ENCODE measurements at places on chromosomes 2 and 18.
A peak's percentile ranks its signal among the peaks of the same experiment; 100 is the strongest.

DNA sequence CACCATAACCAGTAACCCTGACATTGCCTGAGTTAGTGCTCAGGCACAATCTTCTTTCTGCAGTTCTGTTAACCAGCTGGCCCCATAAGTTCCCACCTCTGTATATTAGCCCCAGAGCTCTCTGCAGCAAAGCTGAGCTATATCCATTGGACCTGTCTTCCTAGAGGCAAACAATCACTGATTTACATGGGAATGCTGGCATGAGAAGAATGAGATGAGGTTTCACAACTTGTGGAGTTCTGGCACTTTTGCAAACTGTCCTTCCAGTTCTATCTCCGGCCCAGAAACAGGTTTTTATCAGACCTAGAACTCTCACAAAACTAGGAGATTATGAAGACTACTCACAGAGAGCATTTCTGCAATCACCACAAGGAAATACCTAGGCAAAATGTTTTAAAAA is 7.9 kb upstream of the CCBE1 start:
- DNase-seq, result no peak

DNA sequence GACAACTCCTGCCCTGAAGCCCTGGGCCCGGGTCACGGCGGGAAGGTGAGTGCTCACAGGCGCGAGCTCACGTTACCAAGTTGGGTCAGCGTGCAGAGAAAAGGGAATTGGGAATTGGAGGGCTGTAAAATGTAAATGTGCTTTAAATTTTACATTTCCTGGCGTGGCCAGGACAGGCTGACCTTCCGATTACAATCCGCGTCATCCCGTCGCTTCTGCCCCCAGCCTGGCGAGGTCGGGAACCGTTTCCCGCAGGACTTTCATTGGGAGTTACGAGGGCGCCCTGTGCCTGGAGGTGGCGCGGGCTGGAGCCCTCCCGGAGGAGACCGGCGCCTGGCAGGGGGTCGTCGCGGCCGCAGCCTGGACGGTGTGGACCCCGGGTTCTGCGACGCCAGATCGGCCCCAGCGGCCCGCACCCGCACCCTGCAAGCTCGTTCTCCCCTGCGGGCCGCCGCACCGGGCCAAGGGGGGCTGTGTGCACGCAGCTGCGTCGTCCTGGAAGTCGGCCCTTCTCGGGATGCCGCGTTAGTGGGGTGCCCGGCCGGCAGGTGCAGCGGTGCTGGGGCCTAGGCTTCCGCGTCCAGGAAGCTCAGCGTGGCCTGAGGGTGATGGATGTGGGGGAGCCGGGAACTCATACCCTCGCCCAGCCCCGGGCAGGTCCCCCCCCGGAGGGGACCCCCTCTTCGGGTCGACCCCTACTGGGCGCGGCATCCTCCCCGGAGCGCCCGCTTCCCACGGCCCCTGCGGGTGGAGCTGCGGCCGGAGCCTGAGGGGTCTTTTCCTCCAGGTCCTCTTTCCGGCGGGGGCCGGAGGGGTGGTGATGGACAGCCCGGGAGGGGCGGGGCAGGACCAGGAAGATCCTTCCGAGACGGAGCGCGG is 63.9 kb downstream of the LRRFIP1 start:
- DNase-seq, result no peak

DNA sequence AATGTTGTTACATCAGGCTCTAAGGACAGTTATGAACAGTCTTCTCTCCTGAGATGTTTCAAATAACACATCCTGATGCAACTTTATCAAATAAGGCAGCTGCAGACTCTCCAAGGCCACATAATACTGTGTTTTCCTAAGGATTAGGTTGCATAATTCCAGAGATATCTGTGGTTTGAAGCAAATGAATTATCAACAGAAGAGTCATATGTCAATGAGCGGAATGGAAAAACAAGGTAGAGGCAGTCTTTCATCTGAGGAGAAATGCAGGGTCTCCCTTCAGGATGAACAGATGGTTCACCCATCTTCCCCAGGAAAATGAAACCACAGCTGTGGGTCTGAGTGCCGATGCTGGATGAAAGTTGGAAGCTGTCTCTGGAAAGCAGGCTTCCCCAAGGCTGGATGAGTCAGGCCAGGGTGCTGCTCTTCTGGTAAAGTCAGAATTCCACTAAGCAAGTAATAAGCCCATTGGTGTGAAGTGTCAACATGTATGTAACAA is 22.2 kb downstream of the LYG1 start:
- peak; percentile 62 for DNase-seq

GRCh38 chr2:231955758-231956472 is 5.6 kb upstream of the DIS3L2 start:
- no peak for DNase-seq

GRCh38 chr2:121071034-121071504 is 213.9 kb downstream of the TFCP2L1 start:
- DNase-seq, result peak; percentile 59

- no peak for DNase-seq
Observed at GRCh38 chr18:55844382-55844781, 256.4 kb upstream of the TCF4 start.

- no peak for DNase-seq
Observed at GRCh38 chr18:79403723-79404566, 8.2 kb downstream of the NFATC1 start.

GRCh38 chr2:21044694-21045371 is 960 bp upstream of the APOB start:
- no peak for DNase-seq

- no peak for DNase-seq
Observed at GRCh38 chr18:42706029-42706608, 409.4 kb downstream of the RIT2 start.

- no peak for DNase-seq
Observed at GRCh38 chr18:57432751-57433400, 2.3 kb upstream of the ONECUT2 start.

DNA sequence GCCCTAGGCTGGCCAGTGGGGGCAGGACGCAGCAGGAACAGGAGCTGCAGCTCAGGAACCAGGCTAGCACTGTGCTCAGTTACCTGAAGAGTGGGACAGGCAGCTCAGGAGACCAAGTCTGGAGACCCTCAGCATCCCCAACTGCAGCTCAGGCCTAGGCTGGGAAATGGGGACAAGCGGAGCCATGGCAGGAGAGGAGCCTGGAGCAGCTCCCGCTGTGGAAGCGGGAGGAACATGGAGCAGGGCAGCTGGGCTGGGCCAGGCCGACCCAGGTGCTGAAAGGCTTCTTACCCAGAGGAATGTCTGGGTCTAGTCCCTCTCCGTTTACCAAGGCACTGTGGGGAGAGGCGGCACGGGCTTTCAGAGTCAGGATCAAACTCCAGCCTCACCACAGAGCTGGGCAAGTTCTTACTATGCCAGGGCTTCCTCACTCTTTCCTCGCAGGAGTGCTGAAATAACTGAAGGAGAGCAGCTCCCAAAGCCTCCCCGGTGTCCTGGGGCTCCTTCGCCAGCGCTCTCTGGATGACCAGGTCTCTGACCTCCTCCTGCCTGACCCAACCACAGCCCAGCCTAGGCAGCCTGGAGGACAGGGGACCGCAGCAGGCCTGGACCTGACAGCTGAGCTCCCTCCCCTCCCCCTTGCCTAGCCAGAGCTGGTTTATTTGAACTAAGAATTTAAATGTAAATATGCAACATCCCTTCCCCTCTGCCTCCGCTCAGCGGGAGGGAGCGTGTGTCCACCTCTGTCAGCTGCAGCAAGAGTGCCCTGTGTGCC is 247.8 kb upstream of the SIX2 start:
- no peak for DNase-seq

DNA sequence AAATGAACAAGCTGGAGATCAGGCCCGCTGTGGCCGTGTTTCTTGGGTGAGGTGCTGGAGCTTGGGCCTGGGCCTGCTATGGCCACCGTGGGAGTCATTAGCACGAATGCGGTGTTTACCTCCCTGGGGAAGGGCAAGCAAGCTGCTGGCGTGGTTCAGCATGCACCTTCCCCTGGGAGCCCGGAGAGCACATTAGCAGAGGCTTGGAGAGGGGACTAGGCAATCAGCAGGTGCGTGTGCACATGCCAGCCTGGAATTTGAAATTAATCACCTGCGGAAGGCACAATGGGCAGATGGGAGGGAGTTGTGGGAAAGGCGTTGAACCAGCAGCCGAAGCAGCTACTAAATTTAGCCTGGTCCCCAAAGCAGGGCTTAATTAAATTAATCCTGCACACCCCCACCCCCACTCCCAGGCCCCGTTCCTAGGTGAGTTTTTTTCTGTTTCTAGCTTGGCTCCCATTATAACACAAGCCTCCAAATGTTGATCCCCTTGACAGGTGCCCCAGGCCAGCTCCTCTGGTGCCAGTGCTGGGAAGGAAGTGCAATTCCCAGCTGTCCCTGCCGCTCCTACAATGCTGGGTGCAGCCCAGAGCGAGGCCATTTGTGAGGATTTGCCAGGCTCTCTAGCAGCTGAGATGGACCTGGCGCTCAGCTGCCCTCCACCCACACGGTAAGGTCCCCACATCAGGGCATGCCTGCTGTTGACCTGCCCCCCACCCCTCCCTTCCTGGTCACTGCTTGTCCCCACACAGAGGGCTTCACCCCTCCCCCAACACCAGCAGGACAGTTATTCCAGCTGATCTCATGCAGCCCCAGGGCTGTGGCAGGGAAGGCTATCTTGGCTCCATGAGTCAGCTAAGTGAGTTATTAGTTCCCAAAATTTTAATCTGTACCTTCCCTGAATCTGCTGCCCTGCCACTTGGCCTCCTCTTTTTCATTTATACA is 115.0 kb downstream of the ZBTB7C start:
- peak; percentile 26 for DNase-seq

DNA sequence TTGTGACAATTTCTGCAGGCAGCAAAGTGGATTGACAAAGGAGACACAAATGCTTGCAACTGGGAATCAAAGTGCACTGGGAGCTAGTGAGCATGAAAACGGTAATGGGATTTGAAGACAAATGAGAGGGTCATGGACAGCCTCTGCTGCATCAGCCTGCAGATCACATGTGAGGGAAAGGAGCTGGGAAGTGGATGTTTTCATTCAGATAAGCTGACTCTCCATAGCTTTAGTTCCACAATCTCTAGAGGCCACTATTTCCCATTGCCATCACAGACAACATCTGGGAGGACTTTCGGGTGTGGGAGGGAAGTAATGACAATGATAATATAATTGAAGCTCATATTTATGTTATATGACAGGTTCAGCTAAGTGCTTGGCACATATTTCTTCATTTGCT is 28.4 kb downstream of the ADCYAP1 start:
- no peak for DNase-seq

DNA sequence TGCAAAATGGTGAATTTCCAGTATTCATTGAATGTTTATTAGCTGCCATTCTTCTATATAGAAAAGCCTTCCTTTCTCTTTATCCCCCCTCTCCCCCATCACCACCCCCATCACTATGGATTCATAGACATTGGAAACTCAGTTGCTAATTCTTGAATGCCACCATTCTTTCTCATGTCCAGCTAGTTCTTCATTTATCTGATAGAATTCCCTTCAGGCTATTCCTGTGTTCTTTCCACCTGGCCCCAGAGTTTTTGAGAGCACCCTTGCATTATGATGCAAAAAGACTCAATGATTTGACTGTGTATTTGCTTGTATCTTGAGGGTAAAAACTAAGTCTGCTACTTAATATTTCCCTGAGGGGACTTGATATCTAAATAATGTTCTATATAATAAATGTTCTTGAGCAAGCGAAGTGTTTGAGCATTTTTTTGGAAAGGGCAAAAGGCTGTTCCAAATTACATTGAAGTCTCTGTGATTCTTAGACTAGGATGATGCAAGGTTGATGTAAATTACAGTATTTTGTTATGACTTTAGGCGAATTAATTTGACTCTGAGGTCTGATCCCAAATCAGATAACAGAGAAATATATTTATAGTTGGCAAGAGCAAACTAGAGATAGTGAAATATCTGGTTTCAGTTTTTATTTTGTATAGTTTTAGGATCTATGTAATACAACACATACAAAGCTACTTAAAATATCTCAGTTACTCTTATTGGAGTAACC is 18.8 kb upstream of the SOS1 start:
- DNase-seq, result no peak

DNA sequence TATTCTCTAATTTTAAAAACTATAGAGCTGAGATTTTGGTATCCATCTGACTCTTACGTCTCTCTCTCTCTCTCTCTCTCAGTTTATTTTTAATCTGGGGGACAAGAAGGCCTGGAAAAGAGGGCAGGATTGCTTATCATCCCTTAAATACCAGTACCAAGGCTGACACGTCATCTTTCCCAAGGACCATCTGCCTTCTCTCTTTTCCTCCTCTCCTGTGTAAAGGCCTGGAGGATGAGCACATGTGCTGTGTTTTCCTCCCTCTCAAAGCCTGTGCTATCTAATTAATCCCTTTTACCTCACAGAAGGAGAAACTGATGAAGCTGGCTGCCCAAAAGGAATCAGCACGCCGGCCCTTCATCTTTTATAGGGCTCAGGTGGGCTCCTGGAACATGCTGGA is 7.3 kb downstream of the IL37 start:
- DNase-seq, result no peak

DNA sequence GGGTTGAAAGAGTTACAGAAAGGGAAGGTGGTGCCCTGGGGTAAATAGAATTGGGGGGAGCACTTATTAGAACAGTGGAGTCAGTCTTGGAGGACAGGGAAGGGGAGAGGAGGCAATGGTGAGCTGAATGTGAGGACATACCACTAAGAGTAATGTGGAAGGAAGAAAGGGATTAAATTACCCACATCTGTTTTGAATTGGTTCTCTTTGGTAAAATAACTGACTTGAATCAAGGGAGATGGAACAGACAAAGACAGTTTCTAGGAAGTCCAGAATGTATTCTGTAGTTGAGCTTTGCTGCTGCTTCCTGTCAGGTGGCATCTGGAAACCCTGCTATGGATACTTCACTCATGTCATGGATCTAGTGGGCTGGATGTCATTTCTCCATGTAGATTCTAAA is 6.7 kb downstream of the SETBP1 start:
- DNase-seq, result no peak

GRCh38 chr2:204860274-204860673 is 315.0 kb downstream of the PARD3B start:
- DNase-seq, result no peak

- DNase-seq, result peak; percentile 56
Observed at GRCh38 chr2:974502-974901, 23.9 kb downstream of the SNTG2 start.

DNA sequence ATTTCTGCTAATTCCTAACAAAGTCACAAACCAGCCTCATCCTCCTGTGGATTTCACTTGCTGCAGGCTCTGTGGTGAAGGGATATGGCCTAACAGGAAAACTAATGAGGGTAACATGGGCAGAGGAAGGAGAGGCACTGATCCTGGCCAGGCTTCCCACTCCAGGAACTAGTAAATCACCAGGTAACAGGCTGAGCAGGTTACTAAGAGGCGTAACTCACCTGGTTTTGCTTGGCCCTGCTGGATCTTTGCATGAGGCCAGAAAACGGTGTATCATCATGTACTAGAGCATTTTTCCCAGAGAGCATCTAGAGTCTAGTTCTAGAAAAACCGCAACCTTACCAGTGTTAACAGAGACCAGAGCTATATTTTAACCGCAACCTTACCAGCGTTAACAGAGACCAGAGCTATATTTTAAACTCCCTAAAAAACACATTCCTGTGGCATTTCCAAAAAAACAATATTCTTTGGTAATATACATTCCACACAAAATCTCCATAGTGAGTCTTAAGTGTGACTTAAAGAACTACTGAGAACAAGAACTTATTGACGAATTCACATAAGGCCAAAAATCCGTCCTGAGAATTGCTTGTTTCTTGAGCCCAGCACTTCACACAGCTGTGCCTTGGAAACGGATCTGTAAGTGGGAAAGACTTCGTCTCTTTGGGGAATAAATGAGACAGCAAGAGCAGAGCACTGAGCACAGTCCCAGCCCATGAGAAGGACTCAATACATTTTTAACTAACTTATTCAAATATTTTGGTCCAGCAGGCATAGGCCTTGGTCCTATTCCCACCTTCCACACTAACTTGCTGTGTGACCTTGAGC is 43.4 kb downstream of the DPP4 start:
- no peak for DNase-seq

GRCh38 chr2:172680436-172681068 is 55.1 kb upstream of the RAPGEF4 start:
- no peak for DNase-seq

All from Daoy (cell line).